ENCODE measurements at places on chromosomes 7 and 10.

- peak; percentile 90 for DNase-seq
These were observed 46.7 kb upstream of the PLCE1 start for GRCh38 chr10:93947055-93947454.

DNA sequence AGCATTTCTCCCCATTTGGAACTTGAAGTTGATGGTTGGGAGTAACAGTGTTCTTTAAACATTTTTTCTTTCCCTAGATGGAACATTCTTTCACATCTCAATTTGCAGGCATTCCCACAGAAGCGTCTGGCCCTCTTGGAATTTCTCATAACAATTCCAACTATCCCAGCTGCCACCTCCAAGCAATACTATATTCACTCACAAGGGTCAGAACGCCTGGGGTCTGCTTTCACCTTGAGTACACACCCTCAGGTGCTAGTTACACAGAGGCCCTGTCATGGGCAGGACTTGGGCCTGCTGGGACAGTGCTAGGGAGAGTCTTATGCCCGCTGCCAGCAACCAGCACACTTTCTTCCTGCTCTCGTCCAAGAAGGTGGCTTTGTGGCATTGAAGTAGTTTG, 136.5 kb downstream of the JCAD start:
- no peak for DNase-seq

GRCh38 chr10:122662231-122662630, 37.4 kb downstream of the C10orf120 start:
- no peak for DNase-seq

- DNase-seq: peak; percentile 75
These were observed 588 bp downstream of the GLI3 start for GRCh38 chr7:42236266-42236975.

DNA sequence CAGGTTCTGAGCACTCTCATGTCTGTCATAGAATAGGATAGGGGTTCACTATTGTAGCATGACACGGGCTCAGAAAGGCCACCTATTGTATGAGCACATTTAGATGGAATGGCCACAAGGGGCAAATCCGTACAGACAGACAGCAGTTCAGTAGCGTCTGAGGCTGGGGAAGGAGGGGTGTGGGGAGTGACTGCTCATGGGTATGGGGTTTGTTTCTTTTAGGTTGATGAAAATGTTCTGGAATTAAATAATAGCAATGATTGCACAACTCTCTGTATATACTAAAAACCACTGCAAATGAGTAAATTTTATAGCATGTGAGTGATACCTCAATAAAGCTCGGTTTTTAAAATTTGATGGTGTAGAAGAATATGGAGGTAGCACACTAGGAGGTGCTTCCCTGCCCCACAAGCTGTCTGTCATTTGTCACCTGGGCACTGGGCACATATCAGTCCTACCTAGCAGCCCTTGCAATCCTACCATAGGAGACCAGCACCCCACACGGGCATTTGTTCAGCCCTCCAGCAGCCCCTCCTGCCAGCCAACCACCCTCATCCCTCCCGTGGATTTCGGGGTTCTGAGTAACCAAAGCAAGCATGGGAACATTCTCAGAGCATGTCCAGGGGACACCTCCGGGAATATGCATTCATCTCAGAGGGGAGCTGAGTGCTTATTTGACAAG, 35.2 kb downstream of the KCNMA1 start:
- DNase-seq: peak; percentile 64

- DNase-seq: no peak
These were observed 59.9 kb upstream of the GLCCI1 start for GRCh38 chr7:7908622-7909145.

GRCh38 chr7:84013616-84014240, 180.9 kb downstream of the SEMA3A start:
- no peak for DNase-seq

GRCh38 chr7:149731207-149731955, 42.0 kb downstream of the ZNF467 start:
- no peak for DNase-seq

GRCh38 chr7:70734411-70734810, 397.5 kb upstream of the GALNT17 start:
- DNase-seq: peak; percentile 9

DNA sequence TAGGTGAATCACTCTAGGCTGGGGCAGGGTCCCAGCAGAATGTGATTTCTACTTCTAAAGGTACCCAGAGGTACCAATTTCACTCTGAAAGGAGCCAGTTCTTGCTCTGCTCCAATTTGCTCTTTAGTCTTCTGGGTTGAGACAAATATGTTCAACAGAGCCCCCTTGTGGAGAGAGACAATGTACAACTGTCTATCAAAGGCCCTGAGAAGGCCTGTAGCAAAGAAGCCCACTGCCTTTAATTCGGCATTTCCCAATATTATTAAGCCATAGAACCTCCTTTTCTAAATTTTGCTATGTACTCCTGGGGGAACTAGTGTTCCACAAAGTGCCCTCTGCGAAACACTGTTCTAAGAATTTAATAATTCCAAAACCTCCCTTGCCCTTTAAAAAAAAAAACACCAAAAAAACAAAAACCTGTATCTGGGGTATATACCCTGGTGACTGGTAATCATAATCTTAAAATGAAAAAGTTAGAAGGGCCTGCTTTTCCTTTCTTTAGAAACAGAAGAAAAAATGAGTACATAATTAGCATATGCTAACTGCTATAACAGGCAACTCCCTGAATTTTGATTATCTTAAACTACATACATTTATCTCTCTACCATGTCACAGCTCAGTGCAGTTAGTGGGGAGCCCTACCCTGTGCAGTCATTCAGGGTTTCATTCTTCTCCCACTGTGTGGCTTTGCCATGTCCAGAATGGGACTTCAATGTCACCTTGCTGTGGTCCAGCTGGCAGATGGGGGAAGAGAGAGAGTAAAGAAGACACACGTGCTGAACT, 160.9 kb upstream of the BMPER start:
- peak; percentile 31 for DNase-seq

DNA sequence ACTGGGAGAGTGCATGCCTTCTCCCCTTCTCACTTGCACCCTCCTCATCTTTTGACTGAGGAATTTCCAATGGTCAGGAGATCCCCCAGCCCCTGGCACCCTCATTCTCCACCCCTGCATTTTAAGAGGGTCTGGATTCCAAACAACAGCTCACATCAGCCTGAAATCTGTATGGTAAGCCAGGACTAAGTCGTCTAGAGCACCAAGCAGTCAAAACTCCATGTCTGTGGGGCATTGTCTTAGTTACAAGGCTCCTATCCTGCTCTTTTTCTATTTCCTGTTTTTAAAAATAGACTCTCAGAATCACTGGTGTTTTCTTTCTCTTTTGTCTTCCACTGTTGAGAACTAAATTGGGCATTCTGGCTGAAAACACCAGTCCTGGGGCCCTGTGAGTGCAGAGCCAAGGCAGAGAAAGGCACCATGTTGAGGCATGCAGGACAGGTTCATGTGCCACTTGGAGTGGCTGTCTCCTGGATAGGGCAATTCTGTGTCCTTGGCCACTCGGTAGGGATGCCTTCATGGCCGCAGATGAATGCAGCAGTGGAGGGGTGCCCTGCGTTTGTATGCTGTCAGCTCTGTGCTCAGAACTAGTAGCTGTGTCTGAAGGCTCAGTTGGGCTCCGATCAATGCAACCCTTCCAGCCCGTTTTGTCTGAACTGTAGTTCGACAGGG, 216.6 kb upstream of the YAE1 start:
- no peak for DNase-seq

GRCh38 chr10:61897671-61898434, 3.6 kb upstream of the ARID5B start:
- peak; percentile 63 for DNase-seq

DNA sequence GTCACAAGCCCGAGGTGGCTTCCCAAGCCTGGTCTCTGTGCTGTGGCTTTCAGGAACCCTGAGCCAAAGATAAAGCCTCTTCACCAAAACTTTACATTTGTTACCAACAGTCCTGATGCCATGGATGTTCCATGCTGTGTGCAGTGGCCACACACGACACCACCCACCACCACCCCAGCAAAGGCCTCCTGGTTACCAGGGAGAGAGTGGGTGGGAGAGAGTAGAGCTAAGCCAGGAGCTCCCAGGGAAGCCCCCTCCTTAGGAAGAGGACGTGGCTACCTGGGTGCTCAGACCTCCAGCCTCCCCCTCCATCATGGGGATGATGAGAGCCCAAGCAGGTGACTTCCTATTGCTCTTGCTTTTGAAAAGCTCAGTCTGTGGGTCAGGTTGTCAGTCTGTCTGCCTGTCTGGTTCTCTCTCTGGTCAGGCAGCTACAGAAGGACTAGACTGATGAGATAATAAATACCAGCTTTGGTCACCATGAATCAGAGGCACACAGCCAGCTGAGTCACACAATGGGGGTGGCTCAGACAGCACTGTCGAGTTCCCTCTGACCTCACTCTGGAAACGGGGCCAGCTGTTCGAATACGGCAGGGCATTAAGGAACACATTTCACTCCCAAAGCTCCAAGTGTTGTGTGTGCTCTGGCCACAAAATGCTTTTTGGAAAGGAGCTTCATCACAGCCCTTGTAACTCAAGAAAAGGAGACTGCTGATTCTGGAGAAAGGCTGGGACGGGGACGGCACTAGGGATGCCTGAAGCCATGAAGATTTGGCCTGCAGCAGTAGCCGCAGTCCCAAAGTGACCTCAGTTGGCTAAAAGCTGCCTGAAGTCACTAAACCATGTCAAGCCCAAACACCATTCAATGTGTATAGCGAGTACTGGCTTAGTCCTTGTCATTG, 166.0 kb downstream of the FANK1 start:
- peak; percentile 98 for DNase-seq

GRCh38 chr10:19041171-19041570, 7.4 kb upstream of the MALRD1 start:
- no peak for DNase-seq

- peak; percentile 38 for DNase-seq
These were observed 64.0 kb upstream of the SEMA3A start for GRCh38 chr7:84258628-84259027.

DNA sequence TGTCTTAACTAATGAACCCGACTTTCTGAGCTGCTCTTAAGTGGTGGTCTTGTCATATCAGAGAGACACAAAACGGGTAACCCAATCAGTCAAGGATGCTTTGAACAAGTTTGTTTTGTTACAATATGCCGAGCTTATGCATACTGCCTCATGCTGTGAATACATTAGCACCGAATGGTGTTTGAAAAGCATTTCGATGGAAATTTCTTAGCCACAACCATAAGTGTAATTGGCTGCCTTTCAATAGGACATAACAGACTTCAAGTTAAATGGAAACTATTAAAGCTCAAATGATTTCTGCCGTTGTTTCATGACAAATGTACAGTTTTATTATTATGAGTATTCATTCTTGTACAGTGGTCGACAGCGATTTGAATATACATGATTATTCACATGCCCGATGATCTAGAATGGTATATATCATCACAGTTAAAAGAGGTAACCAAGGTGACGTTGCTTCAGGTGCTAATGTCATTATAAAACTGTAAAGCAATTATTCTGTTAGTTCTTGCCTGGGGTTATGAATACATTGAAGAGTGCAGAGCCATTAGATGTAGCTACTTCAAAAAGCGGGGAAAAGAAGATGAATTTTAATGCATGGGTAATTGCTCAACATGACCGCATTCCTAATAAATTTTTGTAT, 118.8 kb downstream of the EBF3 start:
- no peak for DNase-seq

DNA sequence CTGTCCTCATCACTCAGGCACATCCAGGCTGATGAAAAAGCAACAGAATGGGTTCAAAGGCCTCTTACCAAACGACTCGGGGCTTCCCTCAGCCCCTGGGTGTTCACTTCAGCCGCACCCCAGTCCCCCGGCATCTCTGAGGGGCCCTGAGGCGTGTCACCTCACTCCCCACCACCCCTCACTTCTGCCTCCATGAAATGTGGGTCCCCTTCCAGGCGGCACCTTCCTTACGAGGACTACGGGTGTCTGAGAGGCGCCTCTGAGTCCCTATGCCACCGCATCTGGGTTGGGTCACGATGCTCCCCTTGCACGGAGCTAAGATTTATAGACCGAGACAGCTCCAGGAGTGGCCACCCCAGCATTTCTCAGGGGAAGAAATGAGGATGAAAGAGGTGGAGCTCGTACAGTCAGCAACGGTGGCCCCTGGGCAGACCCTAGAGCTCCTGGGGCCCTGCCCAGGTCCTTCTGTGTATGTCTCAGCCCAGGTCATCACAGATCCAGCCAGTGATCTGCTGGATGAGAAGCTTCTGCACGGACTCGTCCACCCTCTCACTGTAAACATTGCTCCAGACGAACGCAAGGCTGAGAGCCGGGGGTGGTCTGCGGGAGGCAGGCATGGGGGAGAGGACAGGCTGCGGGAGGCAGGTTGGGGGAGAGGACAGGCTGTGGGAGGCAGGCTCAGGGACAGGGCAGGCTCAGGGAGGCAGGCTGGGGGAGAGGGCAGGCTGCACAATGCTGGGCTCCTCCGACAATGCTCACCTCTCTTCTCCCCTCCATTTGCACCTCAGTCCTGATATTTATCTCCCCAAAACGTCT, 408.2 kb downstream of the DNAJB6 start:
- no peak for DNase-seq

DNA sequence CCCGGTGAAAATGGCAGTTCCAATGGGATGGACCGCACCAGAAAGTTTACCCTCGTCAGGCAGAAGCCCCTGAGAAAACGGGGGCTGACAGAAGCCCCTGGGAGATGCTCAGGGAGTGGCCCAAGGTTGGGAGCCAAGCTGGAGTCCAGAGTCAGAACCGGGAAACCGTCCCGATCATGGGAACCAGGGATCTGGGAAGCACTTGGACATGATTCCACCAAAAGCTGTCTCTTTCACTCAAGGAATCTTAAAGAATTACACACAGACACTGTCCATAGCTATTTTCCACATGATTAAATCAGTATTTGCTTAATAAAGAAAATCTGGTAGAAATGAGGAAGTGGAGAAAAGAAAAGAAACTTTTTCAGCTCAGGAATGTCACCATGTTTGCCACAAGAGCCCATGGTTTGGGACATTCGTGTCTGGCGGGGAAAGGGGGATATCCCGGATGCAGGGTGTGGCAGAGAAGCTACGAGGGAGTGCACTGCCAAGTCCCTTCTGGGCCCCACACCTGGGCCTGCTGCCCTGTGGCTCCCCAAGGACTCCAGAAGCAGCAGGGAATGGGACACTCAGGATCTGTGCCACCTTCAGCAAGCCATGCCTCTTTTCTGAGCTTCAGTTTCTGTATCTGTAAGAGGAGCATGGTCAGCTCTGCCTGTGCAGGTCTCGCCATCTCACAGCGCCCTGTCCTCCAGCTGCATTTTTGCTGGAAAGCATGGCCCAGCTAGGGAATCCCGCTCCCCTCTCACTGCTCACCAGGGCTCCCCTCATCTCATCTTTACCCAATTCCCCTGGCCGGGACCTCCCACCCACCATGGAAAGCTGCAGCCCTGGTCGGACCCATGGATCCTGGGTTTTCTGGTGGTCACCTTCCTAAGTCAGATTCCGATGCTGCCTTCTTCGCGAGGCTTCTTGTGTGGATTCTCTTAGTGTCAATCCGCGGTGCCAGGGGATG, 225.1 kb upstream of the GRB10 start:
- DNase-seq: no peak

GRCh38 chr7:30562909-30563308, 31.8 kb upstream of the GARS1 start:
- no peak for DNase-seq
